ENCODE measurements at places on chromosomes 1 and 21.

- no peak for DNase-seq
These were observed 97.2 kb downstream of the TBX15 start for GRCh38 chr1:118890851-118891384.

DNA sequence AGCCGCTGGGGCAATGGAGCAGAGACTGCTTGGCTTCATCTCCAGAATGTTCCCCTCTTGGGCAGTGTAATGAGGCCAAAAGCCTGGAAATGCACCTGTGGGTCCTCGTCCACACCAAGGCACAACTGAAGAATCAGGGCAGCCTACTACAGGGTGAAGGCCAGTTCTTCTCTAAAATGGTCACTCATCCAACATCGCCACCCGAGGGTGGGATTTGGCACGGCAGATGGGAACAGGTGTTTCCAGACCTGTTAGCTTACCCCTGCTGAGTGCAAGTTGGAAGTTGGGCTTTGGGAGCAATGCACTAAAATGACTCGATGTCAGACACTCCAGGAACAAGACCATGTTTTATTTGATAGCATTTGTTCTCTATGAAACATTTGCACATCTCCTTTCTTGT lies 543.7 kb downstream of the NPHP4 start:
- DNase-seq: no peak

- DNase-seq: no peak
These were observed 5.7 kb upstream of the FASLG start for GRCh38 chr1:172653015-172653709.

DNA sequence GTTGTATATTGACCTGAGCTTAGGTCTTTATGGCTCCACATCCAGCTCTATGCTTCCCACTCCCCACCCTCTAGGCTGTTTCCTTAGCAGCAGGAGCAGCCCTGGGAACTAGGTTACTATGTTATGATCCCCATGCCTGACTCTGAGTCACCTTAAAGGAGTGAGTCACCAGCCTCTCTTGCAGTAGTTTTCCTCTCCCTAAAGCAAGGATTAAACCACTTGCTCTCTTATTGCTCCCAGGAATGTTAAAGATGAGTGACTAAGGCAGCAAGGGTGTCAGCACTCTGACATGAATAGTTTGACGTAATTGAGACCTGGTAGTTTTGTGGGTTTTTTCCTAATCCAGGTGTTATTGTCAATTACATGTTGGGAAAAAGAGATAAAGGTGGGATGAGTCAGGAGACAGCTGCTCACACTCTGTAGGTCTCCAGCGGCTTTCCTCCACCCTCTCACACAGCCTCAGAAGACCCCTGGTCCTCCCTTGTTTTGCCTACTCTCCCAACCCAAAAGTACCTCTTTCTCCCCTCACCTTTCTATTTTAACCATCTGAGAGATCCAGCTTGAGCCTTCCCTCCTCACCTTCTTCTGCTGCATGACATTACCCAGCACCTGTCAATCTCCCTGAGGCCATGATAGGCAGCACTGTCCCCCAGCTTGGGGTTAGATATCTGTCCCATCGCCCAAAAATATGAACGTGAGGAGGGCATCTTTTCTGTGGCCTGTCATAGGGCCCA lies 369.1 kb upstream of the VAMP3 start:
- DNase-seq: no peak

GRCh38 chr1:170063109-170063826 lies 11.2 kb downstream of the KIFAP3 start:
- DNase-seq: no peak
